Left renal pelvis (tissue), 4 donors: ENCODE measurements at places on chromosomes 4 and X. TPM values are rescaled to one million over a fixed set of nuclear protein-coding genes. Genes with fewer than 3 reads are reported as not detected.

The ADH7 gene
- polyA plus RNA-seq = not detected

The CENPVL1 gene
- 0.16 TPM for polyA plus RNA-seq

The KIAA1210 gene
- polyA plus RNA-seq = 1.3 TPM

The CFAP299 gene
- polyA plus RNA-seq = 1.1 TPM

The TLL1 gene
- 2.5 TPM for polyA plus RNA-seq

The KCND1 gene
- 2.7 TPM for polyA plus RNA-seq

The NR3C2 gene
- 14.5 TPM for polyA plus RNA-seq

The SHOX gene
- 0.18 TPM for polyA plus RNA-seq

The PDE5A gene
- 52.1 TPM for polyA plus RNA-seq

The STOX2 gene
- polyA plus RNA-seq = 9.0 TPM

The TBX22 gene
- 3.9 TPM for polyA plus RNA-seq

The UCP1 gene
- not detected for polyA plus RNA-seq

The ZXDA gene
- 5.4 TPM for polyA plus RNA-seq

The PGAM4 gene
- 0.66 TPM for polyA plus RNA-seq

The BTK gene
- 1.2 TPM for polyA plus RNA-seq

The ARSJ gene
- 3.2 TPM for polyA plus RNA-seq

The PABPC1L2B gene
- polyA plus RNA-seq = 0.09 TPM

The GAGE12F gene
- polyA plus RNA-seq = not detected

The LINC00632 gene
- 4.3 TPM for polyA plus RNA-seq

The CENPU gene
- polyA plus RNA-seq = 48.8 TPM

The IL13RA2 gene
- polyA plus RNA-seq = 0.72 TPM
